Daoy (cell line): ENCODE measurements at places on chromosomes 2 and 18. TPM values are rescaled to one million over a fixed set of nuclear protein-coding genes. Genes with fewer than 3 reads are reported as not detected.
A peak's percentile ranks its signal among the peaks of the same experiment; 100 is the strongest.

DNA sequence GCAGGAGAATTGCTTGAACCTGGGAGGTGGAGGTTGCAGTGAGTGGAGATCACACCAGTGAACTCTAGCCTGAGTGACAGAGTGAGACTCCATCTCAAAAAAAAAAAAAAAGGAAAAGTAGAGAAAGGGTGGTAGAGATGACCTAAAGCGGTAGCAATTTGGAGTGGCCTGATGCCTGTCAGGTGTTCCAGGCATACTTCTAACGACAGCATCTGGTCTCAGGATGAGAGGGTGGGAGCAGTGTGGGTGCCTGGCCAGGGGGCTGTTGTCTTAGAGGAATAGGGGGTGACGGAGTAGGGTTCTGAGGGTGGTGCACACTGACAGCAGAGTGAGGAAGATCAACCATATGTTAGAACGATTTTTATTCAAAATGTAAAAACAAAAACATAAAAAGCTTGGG, 21.8 kb downstream of the ZNF236 start:
- DNase-seq: no peak

- no peak for DNase-seq
Measured at GRCh38 chr18:55085557-55086285, 126.5 kb upstream of the CCDC68 start.

DNA sequence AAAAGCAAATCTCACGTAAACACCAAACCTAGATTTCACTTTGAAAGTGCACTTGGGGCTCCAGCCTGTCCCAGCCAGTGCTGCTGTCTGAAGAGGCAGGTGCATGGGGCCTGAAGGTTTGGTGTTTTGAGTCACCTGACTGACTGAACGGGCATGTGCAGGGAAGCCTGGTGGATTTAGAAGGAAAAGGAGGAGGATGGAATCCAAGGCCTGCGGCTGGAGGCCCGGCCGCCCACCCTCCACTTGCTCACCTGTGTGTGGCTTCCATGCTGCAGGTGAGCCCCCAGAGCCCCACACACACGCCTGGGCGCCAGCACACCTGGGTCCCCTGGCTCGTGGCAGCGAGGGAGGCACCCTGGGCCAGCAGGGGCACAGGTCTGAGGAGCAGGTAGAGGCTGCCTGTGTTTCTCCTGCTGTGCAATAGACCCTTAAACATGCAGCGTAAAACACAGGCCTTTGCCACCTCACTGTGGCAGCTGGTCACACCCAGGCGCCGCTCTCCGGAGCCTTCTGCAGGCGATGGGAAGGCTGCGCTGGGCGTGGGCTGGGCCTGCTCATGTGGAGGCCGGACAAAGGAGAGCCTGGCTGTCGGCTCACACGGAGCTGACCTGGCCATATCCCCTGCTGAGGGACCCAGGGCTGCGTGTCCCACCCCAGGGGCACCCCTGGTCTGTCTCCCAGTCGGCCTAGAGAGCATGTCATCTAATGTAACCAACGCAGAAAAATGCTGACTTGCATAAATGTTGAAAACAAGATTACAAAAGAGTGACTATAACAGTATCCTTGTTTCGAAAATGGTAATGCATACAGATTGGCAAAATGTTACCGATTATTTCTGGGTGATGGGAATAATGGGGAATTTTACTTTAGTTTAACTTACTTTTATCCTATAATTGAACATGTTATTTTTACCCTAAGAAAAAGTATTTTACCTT, 71.3 kb downstream of the TMEM18 start:
- no peak for DNase-seq

GRCh38 chr2:200756618-200757321, 54.9 kb upstream of the BZW1 start:
- DNase-seq: peak; percentile 83

DNA sequence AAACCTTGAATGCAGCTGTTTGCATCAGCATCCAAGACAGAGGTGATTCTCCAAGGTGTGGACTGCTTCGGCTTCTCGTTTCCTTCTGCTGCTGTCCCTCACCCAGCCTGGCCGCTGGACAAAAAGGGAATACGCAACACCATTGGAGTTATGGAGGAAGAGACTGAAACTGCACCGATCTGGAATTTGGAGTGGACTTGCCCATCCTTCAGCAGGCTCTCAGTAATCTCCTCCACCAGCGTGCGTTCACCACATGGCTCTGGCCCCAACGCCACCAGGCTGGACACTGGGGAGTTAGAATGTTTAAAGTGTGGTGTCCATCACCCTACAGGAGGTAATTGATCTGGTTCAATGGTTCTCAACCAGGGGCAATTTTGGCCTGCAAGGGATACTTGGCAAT, 41.4 kb upstream of the ID2 start:
- no peak for DNase-seq

GRCh38 chr18:37955201-37955600, 389.6 kb upstream of the CELF4 start:
- DNase-seq: no peak

DNA sequence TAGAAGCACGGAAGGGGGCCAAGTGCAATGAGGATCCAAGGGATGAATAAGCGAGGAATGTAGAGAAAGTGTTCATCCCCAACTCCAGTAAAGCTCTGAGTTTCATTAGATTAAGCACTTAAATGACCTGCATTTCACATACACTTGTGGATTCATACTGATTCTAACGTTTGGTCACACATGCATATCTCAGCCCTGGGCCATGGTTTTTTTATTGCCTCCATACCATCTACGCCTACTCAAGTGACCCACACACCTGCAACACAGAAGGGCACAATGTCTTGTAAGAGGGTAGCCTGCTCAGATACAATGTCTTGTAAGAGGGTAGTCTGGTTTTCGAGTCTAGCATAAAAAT, 566 bp upstream of the MRPS5 start:
- DNase-seq: no peak

DNA sequence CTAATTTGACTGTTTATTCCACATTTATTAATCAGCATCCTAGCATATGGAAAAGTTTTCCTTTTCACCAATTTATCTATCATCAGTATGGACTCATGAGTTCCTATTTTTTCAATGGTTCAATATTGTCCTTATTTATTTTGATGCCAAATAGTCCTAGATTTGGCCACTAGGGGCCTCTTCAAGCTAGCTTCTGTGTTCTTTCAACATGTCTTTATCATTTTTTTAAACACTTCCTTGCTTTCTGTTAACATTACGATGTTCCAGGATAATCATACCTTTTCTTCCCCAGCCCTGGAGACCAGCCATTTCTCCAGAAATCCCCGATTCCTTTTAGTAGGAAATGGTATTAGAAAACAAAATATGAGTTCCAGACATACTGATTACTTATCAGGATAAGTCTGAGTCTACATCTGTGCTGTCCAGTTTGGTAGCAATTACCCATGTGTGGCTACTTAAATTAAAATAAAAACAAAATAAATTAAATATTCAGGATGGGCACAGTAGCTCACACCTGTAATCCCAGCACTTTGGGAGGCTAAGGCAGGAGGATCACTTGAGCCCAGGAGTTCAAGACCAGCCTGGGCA, 70.6 kb downstream of the RPE start:
- DNase-seq: no peak

- DNase-seq: peak; percentile 52
Measured at GRCh38 chr2:102070058-102070642, 72.4 kb upstream of the IL1R1 start.

DNA sequence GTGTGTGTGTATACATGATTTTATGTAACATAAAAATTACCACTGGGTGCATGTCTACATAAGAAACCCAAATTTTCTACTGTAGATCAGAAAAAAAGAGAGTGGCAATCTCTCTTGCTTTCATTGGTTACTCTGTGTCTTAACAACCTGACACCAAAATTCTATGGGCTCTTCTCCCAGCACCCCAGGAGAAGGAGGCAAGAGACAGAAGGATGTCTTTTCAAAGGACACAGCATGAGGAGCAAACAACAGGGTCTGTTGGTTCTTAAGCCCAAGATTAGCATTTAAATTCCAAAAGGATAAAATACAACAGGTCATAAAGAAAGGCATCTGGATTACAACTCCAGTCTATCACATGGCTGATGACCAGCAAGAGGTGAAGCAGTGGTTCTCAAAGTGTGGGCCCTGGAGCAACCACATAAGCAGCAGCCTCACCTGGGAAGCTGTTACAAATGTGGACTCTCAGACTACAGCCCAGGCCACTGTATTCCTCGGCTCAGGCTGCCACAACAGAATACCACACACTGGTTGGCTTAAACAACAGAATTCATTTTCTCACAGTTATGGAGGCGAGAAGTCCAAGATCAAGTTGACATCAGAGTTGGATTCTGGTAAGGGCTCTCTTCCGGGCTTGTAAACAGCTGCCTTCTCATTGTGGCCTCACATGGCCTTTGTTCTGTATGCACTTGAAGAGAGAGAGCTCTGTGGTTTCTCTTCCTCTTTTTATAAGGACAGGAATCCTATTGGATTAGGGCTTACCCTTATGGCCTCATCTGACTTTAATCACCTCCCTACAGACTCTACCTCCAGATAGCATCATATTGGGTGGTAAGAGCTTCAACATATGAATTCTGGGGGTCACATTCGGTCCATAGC, 79.8 kb upstream of the RNF152 start:
- DNase-seq: no peak

GRCh38 chr2:34037886-34038285, 438.8 kb upstream of the FAM98A start:
- DNase-seq: no peak

GRCh38 chr2:113390124-113390849, 47.2 kb upstream of the ZNG1B start:
- DNase-seq: peak; percentile 79

GRCh38 chr2:61759005-61759404, 94.9 kb downstream of the FAM161A start:
- DNase-seq: peak; percentile 52

DNA sequence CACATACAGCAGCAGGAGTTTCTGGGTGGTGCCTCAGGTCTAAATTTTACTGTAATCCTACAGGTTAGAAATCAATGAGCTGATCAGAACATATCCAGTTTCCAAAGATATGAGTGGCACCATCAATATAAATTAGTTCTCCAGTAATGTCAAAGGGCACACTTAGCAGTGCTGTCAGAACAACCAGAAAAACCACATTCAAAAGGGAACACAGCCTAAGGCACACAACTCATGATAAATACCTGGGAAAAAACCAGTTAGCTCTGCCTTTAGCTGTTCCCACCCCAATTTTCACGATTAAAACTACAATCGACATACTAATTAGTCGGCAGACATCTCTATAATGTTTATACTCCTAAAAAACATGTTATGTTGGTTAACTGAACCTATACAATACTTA, 31.5 kb downstream of the ATP8B1 start:
- DNase-seq: no peak

DNA sequence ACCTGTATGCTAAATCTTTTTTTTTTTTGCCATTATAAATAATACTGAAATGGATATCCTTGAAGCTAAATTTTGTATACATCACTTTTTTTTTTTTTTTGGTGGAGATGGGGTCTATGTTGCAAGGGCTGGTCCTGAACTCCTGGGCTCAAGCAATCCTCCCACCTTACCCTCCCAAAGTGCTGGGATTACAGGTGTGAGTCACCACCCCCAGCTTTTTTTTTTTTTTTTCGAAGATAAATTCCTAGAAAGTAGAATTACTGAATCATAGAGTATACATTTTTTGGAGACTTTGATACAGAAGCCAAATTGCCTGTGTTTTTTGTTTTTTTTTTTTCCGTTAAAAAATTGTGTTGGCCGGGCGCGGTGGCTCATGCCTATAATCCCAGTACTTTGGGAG, 51.0 kb upstream of the MCFD2 start:
- DNase-seq: no peak

DNA sequence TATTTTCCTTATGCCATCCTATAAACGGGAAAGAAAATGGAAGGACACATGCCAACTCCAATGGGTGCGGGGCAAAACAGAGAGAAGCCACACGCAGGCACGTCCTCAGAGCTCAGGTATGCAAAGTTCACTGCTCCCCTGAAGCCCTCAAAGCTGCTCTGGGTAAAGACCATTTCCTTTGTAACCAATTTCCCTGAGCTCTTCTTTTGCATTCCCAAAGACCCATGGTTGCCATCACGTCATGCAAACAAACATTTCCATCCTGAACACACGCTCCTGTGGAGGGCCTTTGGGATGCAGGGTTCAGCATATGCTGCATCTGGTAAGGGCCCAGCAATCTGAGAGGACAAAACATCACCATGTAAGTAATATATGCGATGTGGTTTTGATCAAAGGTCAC, 69.4 kb downstream of the EMILIN2 start:
- DNase-seq: no peak

DNA sequence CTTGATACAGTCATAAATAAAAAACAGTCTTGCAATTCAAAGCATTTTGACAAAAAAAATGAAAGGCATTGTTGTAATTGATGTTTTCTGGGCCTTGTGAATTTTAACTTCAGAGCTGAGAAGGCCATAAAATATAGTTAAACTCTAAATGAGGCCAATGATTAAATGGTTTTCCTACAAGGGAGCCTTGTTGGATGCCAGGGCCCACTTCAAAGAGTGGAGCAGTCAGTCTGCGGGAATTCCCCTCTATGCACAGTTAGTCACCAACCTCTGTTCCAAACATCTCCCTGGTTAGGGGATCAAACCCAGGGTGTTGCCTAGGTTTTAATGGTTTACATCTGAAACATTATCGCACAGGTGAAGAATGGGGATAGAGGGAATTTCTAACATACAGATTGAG, 143.4 kb downstream of the NCKAP5 start:
- peak; percentile 89 for DNase-seq

DNA sequence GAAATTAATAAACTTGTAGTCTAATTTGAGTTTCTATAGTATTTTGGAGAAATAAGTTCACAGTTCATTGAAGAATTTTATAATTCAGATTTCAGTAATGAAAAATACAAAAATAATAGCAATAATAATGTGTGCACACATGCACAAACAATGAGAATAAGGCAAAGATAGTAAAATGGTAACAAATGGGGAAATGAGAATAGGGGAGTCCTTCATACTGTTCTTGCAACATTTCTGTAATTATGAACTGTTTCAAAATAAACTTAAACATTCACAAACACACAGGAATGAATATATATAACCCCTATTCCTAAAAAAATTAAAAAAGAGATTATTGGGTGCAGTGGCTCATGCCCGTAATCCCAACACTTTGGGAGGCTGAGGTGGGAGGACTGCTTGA, 63.9 kb downstream of the SPRED2 start:
- DNase-seq: no peak

DNA sequence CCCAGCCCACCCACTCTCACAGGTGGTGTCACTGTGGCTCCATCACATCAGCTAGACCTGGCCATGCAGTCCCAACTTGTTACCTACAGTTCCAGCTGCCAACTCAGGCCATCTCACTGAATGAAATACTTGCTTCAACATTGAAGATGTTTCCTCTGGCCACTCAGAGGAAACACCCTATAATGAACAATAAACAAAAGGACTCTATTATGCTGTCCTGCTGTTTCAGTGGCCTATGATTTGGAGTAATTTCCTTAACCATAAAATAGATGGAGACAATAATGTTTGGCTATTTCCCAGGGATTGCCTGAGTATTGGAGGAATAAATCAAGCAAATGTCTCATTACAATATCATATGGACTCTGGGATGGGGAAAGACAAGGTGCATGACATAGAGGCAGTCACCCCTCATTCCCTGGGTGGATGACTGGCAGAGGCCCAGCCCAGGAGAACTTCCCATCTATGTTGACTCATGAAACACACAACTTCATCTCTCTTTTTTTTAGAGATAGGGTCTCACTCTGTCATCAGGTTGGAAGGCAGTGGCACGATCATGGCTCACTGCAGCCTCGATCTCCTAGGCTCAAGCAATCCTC, 134.4 kb downstream of the TGIF1 start:
- no peak for DNase-seq

The INPP5D gene
- not detected in 2 replicates for total RNA-seq

The LMAN1 gene
- total RNA-seq: 107 and 120 TPM in 2 replicates

The TUBA3E gene
- total RNA-seq: 1.0 and 3.5 TPM in 2 replicates

The SERPINB12 gene
- not detected in 2 replicates for total RNA-seq

The LYG1 gene
- not detected in 2 replicates for total RNA-seq

The CYRIA gene
- 0.48 and 0.80 TPM in 2 replicates for total RNA-seq

The CCDC68 gene
- 0.18 and 3.5 TPM in 2 replicates for total RNA-seq
